ENCODE measurements at places on chromosomes 3 and 15.

GRCh38 chr15:60126200-60126599, 122.1 kb downstream of the FOXB1 start:
- no peak for DNase-seq

DNA sequence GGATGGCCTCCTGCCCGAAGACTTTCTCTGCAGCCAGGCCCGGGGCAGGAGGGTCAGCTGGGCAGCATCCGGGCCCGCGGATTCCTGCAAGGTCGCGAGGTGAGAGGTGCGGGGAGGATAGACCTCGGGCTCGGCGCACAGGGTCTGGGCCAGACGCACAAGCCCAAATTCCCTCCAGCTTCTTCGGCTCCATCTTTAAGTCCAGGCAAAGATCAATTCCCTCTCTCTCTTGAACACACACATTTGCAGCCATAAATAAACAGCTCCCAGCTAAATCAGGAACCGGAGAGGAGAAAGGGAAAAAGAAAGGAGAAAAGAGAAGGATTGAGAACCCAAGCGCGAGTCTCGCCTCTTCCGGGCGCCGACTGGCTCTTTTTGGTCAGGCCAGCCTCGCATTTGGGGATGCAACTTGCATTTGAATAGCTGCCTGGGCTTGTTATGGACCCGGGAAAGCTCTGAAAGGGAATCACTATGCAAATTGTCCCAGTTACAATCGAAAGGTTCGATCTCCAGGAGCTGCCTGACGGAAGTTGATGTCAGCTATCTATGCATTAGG, 14.5 kb upstream of the ONECUT1 start:
- no peak for DNase-seq

DNA sequence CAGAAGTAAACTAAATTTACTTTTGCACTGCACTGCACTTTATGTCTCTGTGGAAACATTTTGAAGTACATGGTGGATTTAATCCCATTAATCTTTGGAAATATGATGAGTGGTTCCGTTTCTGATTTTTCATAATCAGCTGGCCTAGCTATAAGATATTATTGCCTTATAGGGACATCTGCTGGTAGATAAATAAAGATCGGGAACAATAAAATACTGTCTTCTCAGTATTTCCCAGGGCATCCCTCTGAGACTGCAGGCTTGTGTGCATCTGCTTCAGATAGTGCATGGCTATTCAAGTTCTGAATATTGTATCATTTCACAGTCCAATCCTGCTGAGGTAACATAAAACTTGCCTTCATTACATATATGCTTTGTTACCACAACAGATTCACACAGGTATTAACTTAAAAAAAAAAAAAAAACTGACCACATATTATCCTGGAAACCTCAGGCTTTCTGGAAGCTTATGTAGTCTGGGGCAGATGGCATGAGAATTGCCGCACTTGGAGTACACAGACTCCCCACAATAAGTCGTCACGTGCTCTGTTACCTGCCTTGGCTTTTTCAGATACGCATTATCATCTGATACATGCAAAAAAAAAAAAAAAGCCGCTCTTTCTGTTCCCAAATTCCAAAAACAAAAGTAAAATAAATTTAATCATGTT, 330.8 kb upstream of the AGTR1 start:
- DNase-seq = peak; percentile 28

DNA sequence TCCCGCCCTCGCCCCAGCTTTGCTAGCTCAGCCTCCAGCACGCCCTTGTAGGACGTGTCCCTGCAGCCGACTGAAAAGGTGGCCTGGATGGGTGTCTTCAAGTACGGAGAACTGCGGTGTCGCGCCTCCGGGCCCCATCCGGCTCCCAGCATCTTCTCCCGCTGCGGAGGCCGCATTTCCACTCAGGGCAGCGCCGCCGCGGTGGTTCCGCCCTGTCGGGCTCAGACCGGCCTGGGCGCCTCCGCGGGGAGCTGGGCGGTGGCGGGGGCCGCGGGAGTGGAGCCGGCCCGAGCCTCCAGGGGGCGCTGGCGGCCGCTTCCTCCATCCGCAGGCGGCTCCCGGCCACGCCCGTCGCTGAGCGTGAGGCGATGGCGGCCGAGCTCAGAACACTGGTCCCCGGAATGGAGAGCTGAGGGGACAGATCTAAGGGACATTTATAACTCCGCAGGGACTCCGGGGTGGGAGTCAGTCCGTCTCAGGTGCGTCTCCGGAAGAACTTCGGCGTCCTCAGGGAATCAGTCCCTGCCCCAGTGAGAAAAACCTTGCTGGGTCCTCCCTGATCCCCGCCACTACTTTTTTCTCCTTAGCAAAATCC, 13.6 kb upstream of the SMCO1 start:
- peak; percentile 64 for DNase-seq

- DNase-seq = no peak
Measured at GRCh38 chr3:194696702-194697101, 11.0 kb downstream of the FAM43A start.

GRCh38 chr3:73100741-73101559, 39.5 kb downstream of the EBLN2 start:
- peak; percentile 79 for DNase-seq

DNA sequence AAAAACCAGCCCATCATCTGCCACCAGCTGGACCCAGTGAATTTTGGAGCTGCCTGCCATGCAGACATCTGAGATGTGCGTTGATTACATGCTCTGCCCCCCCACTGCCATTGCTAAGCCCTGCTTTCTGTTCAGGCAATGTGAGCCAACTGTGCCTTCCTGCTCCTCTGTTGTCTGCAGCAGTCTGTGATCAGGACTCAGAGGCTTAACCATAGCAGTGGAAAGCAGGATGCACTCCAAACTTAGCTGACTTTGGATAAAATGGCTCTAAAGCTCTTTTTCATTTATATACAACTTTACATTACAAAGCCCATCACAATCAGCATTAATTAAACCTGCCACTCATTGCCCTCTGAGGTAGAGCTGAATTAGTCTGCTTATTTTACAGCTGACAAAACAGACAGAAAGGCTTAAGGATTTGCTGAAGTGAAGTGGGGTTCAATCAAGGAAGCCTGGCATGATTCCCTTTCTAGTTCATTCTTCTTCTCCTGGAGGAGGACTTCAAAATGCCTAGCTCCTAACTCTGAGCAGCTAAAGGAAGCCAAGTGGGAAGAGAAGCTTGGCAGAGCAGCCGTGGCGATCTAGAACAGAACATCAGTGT, 15.7 kb upstream of the RPS27L start:
- no peak for DNase-seq

DNA sequence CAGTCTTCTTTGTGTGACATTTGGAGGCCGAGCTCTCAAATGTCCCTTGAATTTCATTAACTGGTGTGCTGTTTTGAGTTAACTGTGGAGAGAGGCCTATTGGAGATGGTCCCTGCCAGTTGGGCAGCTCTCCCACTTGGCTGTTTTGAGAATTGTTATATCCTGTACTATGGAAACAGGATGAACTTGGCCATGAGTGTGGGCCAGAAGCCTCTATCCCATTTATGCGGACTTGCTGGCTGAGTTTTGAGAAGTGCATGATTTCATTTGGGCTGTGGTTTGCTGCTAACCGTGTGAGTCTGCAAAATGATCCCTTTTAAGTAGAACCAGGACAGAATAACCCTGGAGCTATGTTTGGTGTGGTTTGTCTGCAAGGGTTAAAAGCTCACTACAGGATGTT, 366.0 kb downstream of the PTPRG start:
- DNase-seq = no peak

- peak; percentile 59 for DNase-seq
Measured at GRCh38 chr3:18891641-18892040, 256.7 kb upstream of the KCNH8 start.

- DNase-seq = no peak
Measured at GRCh38 chr3:186844908-186845307, 2.4 kb downstream of the ADIPOQ start.

GRCh38 chr3:194069421-194070219, 66.3 kb upstream of the HES1 start:
- peak; percentile 41 for DNase-seq

GRCh38 chr15:94582368-94582767, 351.0 kb downstream of the MCTP2 start:
- peak; percentile 83 for DNase-seq

DNA sequence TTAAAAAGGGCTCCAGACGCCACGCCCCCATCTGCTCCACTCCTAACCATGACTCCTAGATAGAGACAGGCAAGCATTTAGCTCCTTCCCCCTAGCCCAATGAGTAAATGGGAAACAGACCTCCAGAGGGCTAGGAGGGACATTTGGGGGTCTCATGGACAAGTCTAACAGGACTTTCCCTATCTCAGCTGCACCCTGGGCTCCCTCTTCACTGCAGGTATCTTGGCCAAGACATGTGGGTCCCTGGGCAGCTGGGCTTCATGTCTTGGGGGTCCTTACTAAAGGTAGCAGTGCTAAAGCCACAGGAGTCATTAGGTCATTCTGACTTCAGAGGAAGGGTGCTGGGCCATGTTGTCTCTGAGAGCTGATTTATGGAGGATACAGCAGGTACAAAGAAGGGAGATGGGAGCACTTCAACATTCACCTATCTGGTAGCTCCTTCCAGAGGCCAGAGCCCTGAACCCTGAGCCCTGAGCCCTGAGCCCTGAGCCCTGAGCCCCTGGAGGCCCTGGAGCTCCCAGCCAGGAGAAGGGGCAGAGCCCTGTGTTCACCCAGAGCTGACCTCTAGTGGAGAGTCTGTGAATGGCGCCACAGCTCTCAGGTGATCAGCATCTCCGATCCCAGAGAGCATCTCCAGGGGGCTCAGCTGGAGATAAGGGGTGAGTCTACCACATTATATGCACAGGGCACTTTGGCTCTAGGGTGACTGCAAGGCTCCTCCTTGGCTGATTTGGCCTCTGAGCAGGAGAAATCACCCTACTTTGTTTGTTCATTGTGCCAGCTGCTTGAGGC, 40.1 kb upstream of the EPHB1 start:
- peak; percentile 57 for DNase-seq

DNA sequence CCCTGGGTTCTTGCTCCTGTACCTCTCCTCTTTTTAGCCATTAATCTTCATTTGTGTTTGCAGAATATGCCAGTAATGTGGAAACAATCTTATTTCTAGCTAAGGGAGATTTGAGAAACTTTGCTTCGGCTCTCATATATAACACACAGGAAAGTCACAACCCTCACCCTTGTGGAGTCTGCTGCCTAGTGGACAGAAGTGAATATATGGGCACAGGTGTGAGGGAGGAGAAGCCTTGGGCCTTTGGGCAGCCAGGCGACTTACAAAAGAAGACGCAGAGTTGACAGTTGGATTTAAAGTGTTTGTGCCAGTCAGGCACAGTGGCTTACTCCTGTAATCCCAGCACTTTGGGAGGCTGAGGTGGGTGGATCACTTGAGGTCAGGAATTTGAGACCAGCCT, 181.8 kb upstream of the TBL1XR1 start:
- no peak for DNase-seq

DNA sequence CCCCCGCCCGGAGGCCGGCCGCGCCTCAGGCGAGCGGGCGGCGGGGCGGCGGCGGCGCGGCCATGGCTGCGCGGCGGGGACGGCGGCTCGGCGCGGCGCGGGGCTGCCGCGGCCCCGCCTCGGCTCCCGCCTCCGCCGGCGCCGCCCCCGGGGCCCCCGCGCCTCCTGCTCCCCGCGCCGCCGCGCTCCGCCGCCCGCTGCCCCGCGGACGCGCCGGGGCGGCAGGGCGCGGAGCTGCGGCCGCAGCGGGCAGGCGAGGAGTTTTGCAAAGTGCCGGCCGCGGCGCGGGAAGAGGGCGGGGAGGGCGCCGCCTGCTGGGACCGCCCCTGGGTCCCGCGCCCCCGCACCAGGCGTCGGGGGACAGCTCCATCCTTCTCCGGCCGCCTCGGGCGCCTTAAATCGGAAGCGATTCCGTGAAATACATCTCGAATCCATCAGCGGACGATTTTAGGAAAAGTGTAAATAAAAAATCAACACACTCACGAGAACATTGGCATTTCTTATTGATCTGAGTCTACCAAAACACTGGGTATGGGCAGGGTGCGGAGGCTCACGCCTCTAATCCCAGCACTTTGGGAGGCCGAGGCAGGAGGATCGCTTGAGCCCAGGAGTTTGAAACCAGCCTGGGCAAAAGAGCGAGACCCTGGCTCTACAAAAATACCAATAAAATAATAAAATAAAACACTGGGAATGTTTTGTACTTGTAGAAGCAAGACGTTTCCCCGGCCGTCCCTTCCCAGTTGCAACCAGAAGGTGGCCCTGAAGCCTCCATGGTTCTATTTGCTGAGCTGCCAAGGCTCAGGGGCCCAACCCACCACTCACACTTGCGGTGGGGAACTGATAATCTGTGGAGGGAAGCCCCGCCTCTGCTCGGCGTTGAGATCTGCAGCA, 136.9 kb downstream of the NUP210 start:
- DNase-seq = no peak

- DNase-seq = no peak
Measured at GRCh38 chr3:59046839-59047238, 3.0 kb downstream of the CFAP20DC start.

GRCh38 chr3:11136116-11136515, 18.2 kb upstream of the HRH1 start:
- DNase-seq = no peak

GRCh38 chr3:171248426-171249111, 211.6 kb downstream of the TNIK start:
- DNase-seq = no peak

- DNase-seq = no peak
Measured at GRCh38 chr3:194111336-194111735, 24.6 kb upstream of the HES1 start.

- no peak for DNase-seq
Measured at GRCh38 chr3:82386647-82387046, 625.2 kb upstream of the GBE1 start.

GRCh38 chr3:73623346-73623745, 1.4 kb downstream of the PDZRN3 start:
- no peak for DNase-seq

DNA sequence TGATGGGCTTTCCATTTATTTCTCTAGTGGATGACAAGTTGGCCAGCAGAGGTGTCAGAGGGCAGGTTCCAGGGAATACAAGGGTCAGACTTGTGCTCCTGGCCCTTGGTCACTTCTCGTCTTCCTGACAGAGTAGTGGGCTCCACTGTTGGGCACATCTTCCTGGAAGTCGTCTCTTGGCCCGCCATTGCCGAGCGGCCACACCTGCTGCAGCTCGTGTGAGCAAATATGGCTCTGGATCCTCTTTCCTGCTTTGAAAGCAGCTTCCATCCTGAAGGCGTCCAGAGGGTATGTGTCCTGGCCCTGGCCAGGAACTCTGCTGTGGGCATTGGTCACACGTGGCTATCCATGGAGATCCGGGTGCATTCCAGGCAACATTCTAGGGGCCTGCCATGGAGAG, 100.2 kb downstream of the SNRPN start:
- no peak for DNase-seq

DNA sequence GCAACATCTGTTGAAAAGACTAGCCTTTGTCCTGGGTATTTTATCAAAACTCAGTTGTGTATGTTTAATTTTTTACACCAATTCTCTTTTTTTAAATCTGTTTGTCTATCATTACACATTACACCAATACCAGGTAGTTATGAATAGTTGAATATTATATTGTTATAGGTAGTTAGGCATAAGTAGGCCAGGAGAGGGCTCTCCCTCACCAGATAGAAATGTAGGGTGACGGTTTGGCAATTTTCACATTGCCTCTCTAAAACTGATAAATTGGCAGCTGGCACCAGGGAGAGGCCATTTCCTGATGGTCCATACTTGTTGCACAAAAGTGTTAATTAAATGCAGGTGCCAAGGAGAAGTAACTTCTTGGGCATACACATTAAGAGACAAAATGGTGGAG, 483.1 kb upstream of the EPHA6 start:
- peak; percentile 48 for DNase-seq

Measured in OCI-M1 (cell line).